NCI-H187 treated with DMSO at 0.1 percent for 48 hours (cell line): ENCODE measurements at places on chromosomes 1 and 21.

GRCh38 chr1:196877964-196878363, 9.9 kb upstream of the CFHR4 start:
- DNase-seq, result no peak

DNA sequence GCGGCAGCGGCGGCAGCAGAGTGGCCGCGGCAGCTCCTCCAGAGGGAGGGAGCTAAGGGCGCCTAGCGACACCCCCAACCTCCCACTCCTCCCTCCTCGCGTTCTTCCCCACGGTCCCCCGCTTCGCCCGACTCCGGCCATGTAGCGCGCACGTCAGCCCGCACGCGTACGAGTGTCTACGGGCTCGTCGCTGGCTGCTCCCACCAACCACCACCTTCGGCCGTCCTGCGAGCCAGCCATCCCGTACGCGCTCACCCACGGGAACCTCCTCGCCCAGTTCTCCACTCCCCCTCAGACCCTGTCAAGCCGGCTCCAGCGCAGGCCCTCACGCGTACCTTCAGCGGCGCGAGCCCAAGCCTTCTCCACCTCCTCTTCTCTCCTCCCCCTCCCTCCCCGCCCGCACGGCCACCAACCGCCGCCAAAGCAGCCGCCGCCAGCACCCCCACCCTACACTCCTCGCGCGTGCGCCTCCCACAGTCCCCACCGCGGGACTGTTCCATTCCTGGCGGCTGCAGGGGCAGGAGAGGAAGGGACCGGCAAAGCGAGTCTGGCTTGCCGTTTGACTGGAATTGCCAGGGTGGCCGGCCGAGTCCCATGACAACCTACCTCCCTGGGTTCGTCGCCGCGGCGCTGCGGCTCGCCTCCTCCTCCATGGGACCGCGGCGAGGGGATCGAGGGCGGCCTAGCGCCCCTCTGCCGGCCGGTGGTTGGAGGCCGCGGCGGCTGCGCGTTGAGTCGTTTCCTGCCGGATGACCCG, at the start of gene YY1AP1:
TSS of gene YY1AP1 (minus strand) at position 451 of the 757 bp plus-strand sequence. CDS start 8,338 bp downstream, outside the sequence.
- peak; percentile 88 for DNase-seq

DNA sequence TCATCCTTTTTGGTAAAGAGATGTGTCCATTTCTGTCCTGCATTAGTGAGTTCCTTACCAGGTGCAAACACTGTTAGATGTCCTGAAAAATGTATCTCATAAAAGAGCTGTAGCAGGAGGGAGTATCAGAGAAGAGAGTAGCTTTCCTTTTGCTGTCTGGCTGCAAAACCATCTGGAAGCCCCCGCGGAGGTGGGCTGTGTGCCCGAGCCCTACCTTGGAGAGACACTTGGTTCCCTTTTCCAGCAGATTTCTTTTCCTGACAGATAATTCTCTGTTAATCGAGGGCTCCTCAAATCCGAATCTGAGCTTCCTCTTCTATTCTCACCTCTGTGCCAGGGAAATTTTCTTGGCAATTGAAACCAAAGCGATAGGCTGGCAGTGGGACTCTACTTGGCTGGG, 53.0 kb downstream of the KIF26B start:
- DNase-seq, result no peak

DNA sequence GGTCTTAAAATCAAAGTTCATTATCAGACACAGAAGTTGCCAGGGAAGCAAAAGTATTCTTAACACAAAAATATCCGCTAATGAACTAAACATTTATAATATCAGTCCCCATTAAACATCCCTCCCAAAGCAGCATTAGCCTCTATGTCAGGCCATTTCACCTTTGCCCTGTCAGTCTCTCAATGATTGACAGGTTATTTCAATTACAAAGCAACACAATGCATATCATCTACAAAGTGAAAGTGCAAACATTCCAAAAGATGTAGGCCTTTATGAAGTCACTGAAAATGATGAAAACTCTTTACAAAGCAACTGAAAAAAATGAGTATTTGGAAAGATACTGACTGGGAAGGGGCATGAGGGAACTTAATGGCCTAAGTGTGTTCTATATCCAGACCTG, 14.1 kb downstream of the ENAH start:
- no peak for DNase-seq

DNA sequence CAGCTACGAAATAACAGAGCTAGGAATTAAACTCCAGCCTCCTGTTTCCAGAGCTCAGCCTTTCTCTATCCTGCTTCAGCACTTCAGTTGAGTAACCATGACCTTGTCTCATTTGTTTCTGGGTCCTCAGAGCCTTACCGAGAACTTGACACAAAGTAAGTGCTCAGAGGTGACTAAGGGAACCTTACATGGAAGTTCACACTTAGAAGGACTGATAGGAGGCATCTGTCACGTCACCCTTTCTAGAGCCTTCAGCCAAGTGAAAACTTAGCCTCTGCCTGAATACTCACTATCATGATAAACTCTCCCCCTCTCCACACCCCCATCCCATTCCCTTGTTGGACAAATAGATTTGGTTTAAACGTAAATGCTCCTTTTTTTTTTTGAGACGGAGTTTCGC, 9.8 kb upstream of the LUZP1 start:
- DNase-seq, result no peak
